ENCODE measurements at places on chromosomes 4 and X. TPM values are rescaled to one million over a fixed set of nuclear protein-coding genes. Genes with fewer than 3 reads are reported as not detected.

- DNase-seq: no peak
Observed at GRCh38 chr4:177246641-177247584, 62.8 kb upstream of the NEIL3 start.

Gene STOX2
- polyA plus RNA-seq: 5.3 TPM

- DNase-seq: peak; percentile 6
Observed at GRCh38 chr4:65416891-65417290, 253.4 kb downstream of the EPHA5 start.

Gene MAGEE2
- polyA plus RNA-seq: 0.35 TPM

GRCh38 chr4:5387457-5387856 is 320.9 kb downstream of the EVC2 start:
- DNase-seq: no peak

Gene NRK
- polyA plus RNA-seq: 183 TPM

Gene WDR17
- 0.72 TPM for polyA plus RNA-seq

DNA sequence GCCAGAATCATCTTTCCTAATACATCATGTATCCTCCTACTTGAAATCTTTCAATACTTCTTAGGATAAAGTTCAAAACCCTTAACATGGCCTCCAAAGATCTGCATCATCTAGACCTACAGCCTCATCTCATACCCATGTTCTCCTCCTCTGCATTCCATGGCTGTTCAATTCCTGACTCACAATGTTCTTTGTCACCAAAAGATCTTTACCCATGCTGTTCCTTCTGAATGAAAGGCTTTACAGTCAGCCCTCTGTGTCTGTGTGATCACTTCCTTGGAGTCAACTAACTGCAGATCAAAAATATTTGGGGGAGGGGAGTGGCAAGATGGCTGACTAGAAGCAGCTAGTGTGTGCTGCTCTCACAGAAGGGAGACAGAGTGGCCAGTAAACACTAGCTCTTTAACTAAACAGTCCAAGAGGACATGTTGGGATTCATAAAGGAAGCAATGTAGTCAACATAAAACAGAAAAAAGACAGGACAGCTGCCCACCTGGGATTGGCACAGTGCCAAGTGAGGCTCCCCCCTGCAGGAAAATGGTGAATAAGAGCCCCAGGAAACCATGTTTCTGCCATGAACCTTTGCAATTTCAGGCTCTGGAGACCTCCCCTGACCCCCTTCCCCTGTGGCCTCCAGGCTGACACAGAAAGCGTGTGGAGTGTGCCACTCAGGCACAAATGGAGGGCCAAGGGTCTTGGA is 31.9 kb downstream of the CBR4 start:
- no peak for DNase-seq

Measured in hindlimb muscle (tissue), 1 donor.